AG09309 (cell line): ENCODE measurements at places on chromosomes 3 and 15.

GRCh38 chr3:23183731-23184130 lies 19.4 kb upstream of the UBE2E2 start:
- DNase-seq, result peak; percentile 24

DNA sequence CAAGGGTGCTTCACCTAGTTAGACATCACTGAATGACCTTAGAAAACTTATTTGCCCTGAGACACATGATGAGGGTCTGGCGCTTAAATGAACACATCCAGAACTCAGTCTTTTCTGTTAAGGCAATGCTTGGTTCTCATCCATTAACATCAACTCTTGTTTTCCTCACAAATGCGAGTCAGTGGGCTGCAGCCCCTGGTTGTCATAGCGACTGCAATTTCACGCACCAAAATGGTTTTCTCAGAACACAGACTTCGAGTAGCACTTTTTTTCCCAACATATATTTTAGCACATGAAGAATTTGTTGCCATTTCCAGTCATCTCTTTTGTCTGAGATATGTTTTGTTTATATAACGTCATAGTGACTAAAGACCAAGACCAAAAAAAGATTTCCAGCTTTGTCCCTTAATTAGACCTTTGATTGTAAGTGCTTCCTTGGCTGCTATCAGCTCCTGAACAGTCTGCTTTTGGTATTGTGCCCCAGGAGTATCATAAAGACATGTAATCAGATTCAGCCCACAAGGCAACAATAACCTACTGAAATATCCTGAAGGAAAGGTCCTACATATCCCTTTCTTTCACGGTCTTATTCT lies 68.5 kb downstream of the GPR176 start:
- DNase-seq, result no peak

DNA sequence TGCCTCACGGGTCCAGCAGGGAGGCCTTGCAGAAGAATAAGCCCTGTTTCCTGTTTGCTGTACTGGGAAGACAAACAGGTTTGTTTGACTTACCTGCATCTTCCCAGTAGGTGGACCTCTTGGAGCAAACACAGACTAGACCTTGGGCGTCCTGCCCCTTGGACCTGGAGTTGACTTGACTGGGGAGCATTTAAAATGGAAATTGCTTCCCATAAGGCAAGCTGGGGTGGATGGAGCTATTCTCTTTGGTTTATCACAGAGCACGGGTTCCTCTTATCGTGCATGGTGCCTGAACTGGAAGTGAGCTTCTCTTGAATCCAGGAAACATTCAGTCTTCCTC lies 151.4 kb downstream of the RPLP1 start:
- DNase-seq, result no peak

DNA sequence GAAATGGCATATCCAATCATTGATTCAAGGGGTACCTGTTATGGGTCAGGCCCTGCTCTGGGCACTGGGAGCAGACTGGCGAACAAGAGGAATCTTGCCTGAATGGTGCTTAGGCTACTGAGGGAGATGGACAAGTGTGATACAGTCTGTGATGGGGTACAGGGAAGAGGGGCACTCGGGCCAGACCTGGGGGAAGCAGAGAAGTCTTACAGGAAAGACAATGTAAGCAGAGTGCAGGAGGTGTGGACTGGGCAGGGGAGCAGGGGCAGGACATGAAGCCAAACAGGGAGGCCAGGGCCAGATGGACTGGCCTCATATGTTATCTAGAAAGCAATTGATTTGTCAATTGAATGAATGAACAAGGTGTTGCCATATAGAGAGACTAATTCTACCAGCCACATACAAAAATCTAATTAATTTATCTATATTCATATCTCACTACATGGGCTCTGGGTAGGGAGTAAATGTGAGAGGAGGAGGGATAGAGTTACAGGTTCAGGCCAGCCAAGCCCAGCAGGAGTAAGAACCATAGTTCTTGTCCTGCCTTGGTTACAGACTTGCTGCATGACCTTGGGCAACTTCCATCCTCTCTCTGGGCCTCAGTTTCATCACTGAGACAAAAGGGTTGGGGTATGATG lies 3.6 kb upstream of the IGDCC4 start:
- no peak for DNase-seq

GRCh38 chr3:157581371-157581770 lies 78.2 kb upstream of the VEPH1 start:
- no peak for DNase-seq

DNA sequence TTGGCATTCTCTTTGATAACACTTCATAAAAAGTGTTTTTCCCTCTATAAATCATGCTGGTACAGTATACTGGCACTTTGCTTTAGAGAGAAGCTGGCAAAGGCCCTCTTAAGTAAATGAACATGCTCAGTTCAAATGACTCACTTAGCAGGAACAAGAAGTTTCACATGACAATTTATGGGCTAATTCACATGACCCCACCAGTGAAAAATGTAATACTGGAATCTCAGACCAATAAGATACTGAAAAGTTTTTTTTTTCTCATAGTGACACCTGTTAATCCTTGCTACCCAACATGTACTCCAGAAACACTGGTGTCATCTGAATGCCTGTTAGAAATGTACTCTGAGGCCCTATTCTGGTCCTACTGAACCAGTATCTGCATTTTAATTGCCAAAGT lies 13.9 kb downstream of the BTBD1 start:
- peak; percentile 57 for DNase-seq

DNA sequence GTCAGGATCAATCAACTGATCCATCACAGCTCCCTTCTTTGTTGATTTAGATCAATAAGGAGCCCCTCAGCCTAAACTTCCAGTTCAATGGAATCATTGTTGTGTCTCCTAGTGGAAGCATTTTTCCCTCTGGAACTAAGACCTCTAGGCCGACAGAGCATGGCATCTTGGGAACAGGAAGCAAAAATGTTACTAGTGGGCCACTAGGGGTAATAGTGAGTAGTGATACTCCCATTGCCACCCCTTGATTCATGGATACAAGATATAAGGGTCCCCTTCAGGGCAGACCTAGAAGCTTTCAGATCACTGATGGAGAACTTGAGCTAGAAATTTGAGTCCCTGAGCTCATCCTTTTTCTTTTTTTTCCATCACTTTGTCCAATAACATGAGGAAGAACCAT lies 40.4 kb upstream of the AZI2 start:
- no peak for DNase-seq

DNA sequence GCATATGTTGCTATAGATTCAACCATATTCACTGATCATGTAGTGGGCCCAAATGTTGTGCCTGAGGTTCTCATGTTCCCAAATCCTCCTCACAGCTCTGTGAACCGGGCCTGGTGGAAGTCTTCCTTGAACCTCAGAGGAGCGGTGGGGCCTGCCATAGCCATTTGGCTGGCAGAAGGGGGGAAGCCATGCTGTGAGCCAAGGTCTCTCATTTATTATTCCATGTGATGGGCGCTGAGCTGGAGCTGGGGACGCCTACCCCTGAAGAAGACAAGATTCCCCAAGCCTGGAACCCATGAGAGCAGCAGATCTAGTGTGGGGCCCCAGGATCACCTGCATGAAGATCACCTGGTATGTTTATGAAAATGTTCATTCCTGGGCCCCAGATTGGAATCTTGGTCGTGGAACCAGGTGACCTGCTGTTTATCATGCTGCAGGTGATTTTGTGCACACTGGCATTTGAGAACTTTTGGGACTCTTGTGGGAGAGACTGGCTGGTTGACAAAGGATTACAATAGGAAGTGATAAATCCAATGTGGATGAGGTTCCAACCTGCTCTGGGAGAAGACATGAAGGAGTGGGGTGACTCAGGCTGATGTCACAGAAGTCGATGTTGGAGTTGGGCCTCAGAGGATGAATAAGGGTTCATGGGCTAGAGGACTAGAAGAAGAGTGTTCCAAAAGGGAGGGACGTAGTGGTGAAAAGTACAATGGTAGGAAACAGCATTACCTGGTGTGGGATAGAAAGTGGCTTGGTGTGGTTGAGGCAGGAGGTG lies 102.1 kb downstream of the ASB7 start:
- peak; percentile 61 for DNase-seq

DNA sequence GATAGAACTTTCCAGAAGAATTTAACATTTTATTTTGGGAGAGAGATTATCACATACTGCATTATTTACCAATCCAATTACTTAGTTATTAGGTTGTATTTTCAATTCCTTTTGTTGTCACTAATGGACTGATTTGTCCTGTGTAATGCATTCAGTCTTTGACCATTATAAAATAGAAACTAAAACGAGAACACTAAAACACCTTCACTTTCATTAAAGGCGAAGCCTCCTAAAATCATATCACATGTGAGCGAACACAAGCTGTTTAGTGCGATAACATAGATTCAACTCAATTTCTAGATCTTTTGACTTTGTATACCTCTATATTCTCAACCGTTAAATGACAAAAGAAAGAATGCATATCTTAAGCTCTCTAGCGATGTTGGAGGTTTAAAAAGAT lies 253.4 kb downstream of the VGLL3 start:
- DNase-seq, result no peak

DNA sequence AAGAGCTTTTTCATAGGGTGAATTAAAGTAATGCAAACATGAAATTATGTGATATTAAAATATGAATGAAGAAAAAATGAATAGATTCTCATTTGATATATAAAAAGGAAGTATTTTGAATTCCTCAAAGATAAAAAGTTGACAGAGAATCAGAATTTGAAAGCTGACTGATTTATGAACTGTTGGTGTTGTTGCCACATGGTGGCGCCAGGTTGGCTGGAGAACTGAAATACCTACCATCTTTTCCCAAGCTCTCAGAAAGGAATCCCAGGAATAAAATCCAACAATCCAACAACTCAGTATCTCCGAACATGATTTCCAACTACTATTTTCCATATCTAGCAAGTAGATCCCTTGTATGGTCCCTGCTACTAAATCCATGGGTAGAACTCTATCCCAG lies 3.1 kb downstream of the MYRIP start:
- no peak for DNase-seq

- no peak for DNase-seq
Measured at GRCh38 chr15:76070921-76071635, 11.3 kb downstream of the TMEM266 start.

DNA sequence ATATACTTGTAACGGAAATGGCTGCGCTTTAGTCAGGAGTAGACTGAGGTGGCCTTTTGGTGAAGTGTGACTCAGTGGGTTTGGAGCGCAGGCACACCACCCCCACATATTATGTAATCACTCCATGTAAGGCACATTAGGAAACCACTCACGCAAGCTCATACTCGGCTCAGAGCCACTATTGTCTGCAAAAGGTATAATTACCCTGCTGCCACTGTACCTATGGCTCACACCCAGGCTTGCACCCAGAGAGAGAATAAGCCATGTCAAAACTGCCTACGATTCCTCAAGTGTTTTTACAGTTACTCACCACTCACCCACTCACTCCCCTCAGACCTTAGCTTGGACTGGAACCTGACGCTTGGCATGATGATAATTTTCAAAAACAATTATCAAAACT lies 611.9 kb upstream of the CCDC54 start:
- DNase-seq, result peak; percentile 81

- peak; percentile 18 for DNase-seq
Measured at GRCh38 chr3:132290833-132291232, 26.4 kb upstream of the ACP3 start.

DNA sequence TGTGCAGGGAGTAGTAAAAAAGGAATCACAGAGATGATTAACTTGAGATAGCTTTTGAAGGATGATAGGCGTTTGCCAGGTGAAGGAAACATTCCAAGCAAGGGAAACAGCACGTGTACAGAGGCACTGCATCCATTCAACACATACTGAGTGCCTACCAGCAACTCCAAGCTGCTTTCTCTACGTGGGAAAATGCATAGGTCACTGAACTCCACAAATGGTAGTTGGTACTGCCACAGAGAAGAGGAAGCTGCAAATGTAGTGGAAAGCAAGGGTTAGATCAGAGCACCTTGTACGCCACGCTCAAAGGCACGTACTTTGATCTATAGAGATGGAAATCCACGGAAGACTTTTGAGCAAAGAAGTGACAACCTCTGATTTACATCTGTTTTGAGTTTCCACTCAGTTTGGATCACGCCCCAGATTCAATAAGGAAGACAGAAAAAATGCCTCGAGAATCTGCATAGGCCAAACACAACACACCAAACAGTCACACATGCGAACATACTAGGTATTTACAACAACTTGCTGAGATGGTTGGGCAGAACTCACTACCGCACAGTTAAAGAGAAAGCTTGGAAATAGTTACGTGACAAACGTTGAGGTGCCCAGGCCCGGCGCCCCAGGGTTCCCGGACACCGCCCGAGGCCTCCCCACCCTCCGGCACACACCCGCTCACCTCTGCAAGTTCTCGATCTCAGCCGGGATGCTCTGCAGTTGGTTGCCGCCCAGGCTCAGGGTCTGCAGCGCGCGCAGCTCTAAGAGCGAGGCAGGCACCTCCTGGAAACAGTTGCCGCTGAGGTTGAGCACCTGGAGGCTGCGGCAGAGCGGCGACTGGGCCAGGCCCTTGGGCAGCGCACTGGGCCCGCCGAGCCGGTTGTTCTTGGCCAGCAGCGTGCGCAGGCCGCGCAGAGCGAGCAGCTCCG lies 826 bp downstream of the LRRC58 start:
- DNase-seq, result no peak

DNA sequence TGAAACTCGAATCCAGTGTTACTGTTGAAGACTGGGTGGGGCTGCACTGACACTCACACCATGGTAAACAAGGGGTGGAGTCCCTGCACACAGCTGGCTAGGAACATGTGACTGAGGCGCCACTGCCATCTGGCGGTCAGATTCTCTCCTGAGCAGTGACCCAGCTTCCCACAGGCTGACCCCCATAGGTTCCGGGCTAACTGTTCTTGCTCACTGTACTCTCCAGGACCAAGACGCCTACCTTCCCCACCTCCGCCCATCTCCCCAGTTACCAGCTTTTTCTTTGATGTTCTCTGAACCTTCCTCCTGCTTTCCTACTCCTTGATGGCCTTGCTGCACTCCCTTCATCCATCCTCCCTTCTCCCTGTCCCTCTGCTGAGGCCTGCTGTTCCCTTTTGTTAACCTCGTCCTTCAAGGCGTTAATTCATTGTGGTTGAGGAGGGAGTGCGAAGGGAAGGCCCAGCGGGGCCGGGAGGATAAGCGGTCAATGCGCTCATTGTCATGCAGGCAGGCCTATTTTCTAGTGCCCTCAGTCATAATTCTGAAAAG lies 115.2 kb downstream of the ATP8B4 start:
- DNase-seq, result peak; percentile 61

DNA sequence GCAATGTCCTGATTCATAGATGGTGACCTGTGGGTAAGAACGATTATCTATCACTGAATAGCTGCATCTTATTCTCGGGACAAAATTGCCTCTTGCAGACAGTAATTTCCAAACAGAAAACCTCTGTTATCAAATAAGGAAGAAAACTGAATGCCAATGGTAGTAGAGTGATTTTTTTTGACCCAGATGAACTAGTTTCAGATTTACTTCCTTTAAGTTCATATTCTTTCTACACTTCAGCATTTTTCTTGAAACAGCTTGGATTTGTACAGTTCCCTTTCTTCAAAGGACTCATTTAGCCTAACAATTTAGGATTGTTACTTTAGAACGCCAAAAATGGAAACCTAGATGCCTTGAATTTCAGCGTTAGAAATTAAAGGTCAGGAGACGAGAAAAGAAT lies 14.6 kb downstream of the ETV5 start:
- DNase-seq, result no peak
